Activated T-helper 1 cell treated with anti-CD3 and anti-CD28 coated beads, Interleukin-2, amount 50 U/mL, for 16 hours (primary cell): ENCODE measurements at places on chromosomes 2 and 18.

- DNase-seq = no peak
Measured at GRCh38 chr18:58998401-58999203, 133.9 kb downstream of the ZNF532 start.

DNA sequence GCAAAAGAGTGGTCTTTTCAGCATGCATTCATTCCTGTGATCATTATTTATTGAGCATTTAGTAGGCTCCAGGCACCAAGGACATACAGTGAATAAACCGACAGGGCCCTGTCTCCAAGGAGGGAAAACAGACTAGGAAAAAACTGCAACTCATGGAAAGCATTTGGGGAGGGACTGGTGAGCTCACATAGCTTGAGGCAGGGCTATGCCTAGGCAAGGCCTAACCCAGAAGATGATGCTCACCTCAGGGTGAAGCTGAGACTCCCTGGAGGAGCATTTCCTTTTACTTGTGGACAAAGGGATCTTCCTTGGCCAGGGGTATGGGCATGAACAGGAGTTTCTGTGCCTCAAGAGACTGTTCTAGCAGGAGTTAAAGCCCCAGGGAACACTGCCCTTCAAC, 3.9 kb downstream of the CXCR1 start:
- DNase-seq = no peak

DNA sequence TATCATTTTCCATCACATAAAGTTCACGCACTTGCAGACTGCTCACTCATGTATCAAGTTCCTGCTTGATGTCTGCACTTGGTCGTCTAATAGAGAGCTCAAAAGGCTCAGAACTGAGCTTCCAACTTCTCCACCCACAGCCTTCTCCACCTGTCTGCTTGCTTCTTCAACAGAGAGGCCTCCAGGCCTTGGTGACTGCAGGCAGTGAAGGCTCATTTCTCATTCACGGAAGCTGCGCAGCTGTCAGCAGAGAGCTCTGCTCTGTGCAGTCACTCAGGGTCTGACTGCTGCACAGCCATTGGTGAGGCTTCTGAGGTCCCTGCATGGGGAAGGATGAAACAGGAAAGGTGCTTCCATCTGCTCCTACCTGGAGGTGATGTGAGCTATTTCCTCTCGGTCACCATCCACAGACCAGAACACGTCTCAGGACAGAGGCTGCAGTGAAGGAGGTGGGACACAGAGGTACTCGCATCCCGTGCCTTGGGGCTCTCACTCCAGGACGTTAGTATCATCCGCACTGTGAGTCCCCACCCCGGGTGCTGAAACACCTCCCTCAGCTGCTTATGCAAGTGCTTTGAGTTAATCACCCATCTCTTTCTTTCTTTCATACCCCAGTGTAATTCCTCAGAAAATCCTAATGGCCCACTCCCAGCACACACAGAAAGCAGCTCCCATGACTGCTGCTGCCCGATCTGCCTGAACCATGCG, 126.2 kb downstream of the TMEM18 start:
- no peak for DNase-seq

- DNase-seq = no peak
Measured at GRCh38 chr2:225031599-225031998, 10.7 kb downstream of the DOCK10 start.

DNA sequence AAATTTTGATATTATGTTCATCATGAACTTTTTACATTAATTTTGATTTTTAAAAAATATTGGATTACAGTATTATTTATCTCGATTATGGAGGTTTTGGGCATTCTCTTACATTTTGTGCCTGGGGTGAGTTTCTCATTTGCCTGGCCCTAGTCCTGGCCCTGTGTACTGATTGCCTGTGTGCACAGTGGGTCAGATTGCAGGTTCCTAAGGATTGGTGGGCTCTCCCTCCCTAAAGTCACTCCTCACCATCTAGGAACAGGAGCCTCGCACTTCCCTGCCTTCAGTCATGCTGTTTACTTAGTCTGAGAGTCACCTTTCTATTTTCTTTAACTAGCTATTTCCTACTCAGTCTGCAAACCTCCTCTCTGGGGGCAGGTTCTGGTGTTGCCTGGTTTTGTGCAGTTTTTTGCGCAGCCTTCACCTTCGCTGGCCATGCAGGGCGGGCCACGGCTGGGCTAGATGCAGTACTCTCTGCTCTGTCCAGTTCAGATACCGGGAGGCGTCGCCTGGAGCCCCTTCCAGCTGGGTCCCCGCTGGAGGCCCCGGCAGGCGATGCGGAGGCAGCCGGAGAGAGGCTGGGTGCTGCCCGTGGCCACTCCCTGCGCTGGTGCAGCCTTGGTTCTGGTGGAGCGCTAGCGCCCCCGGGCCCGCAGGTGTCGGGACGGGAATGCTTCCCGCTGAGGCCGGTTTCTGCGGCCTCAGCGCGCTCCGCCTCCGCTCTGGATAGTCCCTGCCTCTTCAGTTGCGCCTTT, 23.3 kb upstream of the MC5R start:
- no peak for DNase-seq

- DNase-seq = no peak
Measured at GRCh38 chr2:165905269-165905668, 48.3 kb downstream of the TTC21B start.

- no peak for DNase-seq
Measured at GRCh38 chr18:37362158-37362890, 203.3 kb downstream of the CELF4 start.

GRCh38 chr2:43819491-43820163, 19.0 kb downstream of the ABCG5 start:
- DNase-seq = no peak

GRCh38 chr2:156340377-156340776, 7.9 kb upstream of the NR4A2 start:
- DNase-seq = no peak

GRCh38 chr2:42368817-42369531, 8.0 kb upstream of the COX7A2L start:
- no peak for DNase-seq

DNA sequence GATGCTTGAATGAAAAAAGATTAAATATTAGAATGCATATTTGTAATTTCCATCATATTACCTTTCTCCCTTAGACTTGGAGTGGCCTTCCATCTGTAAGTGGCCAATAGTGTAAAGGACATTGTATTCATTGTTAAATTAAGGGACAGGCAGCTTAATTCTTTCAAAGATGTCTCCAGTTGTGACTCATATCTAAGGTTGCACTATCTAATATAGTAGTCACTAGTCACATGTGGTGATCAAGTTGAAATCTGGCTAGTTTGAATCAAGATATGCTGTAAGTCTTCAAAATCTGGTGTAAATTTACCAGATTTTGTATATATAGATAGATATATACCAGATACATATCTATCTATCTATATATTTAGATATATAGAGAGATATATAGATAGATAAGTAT, 52.4 kb upstream of the AGPS start:
- DNase-seq = no peak

GRCh38 chr2:223582001-223582400, 20.2 kb downstream of the SCG2 start:
- no peak for DNase-seq

- DNase-seq = no peak
Measured at GRCh38 chr2:77479395-77479794, 42.8 kb downstream of the LRRTM4 start.

DNA sequence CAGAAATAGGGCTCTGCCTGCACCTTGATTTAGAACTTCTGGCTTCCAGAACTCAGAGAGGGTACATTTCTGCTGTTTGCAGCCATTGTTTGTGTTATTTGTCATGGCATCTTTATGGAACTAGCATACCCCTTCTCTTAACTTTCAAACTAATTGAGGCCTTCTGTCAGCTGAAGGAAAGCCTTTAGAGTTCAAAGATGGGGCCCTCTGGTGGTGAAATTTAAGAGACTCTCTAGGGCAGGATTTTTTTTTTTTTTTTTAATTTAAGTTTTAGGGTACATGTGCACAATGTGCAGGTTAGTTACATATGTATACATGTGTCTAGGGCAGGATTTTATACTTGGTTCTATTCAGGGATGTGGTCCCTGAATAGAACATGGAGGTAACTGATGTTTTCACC, 260.6 kb upstream of the LINC00305 start:
- DNase-seq = no peak

DNA sequence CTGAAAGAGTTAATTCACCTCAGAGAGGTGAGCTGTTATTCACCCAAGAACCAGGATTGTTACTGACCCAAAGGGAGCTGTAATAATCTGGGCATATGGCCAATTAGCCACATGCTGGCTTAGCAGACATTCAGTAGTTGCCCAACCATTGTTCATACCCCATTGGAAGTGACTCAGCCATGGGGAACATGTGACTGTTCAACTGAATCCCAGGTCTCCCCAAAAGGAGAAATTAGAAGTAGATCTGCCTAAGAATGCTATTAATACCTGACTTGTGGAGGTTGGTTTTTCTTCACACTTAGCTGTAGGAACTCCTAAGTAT, 272.6 kb upstream of the UBE2E3 start:
- no peak for DNase-seq

DNA sequence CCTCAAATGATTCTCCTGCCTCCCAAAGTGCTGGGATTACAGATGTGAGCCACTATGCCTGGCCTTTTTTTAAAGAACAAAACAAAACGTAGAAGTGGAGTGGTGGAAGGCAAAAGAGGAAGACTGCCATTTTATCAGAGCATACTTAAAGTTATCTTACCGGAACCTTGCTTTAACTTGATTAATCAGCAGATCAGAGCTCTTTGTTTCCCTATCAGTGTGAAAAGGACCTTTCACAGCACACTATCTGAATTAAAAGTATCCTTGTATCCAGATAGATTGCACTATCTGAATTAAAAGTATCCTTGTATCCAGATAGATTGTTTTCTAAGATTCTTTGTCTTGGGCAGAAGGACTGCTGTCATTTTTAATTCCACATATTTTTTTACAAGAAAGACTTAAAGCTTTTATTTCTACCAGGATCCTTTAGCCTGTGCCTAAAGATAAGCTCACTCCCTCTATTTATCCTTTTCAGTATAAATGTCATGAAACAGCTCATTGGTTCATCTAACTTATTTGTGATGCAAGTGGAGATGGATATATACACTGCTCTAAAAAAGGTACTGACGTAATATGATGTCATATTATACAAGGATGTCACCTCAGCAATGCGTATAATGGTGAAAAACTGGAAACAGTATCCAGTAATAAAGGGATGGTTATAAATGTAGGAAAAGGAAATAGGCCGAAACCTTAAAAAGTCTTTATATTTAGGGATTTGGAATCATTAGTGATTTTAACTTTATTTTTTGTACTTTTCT, 17.8 kb downstream of the GMCL1 start:
- no peak for DNase-seq

GRCh38 chr2:99141110-99142108, at the start of gene C2orf15:
TSS of gene C2orf15 (plus strand) at chr2:99141707. CDS start at chr2:99150559, 8,852 bp downstream.
- peak; percentile 95 for DNase-seq

GRCh38 chr18:26826656-26827235, 38.8 kb downstream of the AQP4 start:
- DNase-seq = no peak

DNA sequence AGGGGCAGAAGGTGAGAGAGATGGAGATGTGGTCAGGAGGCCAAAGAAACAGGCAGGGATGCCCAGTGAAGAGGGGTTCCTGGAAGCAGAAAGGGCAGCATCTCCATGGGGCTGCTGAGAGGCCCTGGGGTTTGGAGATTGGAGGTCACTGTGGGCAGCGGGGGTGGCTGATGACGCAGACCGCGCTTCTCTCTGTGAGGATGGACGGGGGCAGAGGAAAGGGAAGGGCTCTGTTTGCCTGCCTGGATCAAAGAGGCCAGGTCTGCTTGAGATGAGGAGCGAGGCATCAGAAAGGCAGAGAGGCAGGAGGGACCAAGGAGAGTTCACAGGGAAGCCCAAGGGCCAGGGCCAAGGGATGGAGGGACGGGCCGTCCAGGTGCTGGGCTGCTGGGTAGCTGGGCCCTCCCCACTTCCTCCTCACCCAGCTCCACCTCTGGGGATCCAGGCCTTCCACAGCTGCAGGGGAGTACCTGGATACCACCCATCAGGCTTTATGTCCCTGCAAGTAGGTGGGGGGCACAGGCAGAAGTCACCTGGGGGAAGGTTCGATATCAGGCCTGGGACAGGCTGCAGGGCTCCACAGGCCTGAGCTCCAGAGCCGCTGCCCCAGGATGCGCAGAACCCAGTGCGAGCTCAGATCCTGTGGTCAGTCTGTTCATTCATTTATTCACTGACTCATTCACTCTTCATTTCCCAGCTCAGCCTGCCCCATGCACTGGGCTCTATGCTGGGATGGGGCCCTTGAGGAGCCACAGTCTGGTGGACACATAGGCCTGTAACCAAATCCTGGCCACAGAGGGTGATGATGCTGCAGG, 30.6 kb downstream of the ADRA2B start:
- DNase-seq = no peak

DNA sequence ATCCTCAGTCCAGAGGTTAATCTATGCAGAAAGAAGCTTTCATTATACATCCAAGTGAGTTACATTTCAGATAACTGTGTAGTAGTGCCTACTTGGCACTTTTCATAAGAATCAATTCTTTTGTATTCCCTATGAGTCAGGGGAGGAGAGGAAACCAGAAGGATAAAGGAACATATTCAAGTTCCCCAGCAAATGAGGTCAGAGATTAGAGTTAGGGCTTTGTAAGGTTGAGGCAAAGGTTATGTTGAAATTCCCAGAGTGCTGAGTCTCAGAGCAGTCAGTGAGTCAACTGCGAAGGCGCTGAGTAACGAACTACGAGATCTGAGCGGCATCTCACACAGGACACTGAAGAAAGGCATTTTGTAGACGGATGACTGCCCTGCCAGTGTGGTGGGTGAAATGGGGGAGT, 25.1 kb upstream of the ME2 start:
- DNase-seq = no peak

- no peak for DNase-seq
Measured at GRCh38 chr2:20675701-20676352, 8.9 kb downstream of the GDF7 start.

DNA sequence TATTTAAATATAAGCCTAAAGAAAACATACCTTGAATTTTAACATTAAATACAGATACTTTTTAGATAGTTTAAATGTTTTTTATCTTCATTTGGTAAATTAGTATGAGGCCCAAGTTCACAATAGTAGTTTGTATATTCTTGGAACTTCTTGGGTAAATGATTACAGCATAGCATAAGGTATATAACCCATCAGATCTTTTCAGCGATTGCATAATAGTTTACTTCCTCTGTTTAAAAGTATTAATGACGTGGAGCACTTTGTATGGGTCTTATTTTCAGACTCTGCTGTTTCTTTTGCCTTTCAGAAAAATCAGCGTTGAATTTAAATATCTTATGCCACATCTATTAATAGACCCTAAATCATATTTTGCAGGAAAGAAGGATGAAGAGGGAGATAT, 60.2 kb downstream of the CHRNA1 start:
- DNase-seq = no peak

- no peak for DNase-seq
Measured at GRCh38 chr2:28389399-28390240, 3.0 kb upstream of the FOSL2 start.

GRCh38 chr18:48126240-48126639, 195.8 kb upstream of the SMAD2 start:
- DNase-seq = no peak

DNA sequence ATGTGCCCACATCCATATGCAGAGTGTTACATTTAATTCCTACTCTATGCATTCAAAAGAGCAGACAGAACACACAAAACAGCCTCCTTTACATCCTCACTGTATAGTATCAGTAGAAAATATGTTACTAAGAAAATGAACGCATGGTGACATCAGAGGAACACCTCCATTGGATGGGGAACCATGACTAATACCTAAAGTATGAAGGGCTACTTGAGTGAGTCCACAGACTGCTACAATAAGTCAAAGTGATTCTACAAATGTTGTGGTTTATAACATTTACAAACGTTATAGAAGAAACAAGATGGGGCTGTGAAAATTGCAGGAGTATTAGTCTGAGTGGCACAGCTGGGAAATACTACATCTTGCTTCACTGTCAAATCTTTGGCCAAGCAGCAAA, 1830.9 kb upstream of the PIK3C3 start:
- DNase-seq = no peak
